A549 treated with Mapracorat at 1 μM for 4 hours (cell line): ENCODE measurements at places on chromosomes 6 and 20. TPM values are rescaled to one million over a fixed set of nuclear protein-coding genes. Genes with fewer than 3 reads are reported as not detected.

Gene C6orf15
- not detected in 5 replicates for total RNA-seq

Gene DIDO1
- total RNA-seq: 18.3 to 25.7 TPM (median 24.9 TPM) in 5 replicates

Gene XPO5
- total RNA-seq: 25.5 to 28.9 TPM (median 28.4 TPM) in 5 replicates

Gene NECAB3
- 8.1 to 14.0 TPM (median 12.2 TPM) in 5 replicates for total RNA-seq

Gene MEI4
- not detected in 5 replicates for total RNA-seq
